ENCODE measurements at places on chromosomes 1 and 21.
A peak's percentile ranks its signal among the peaks of the same experiment; 100 is the strongest.

- DNase-seq = peak; percentile 74
These were observed 1.9 kb upstream of the ZFYVE9 start for GRCh38 chr1:52139817-52140540.

- no peak for DNase-seq
These were observed 48.9 kb downstream of the YARS1 start for GRCh38 chr1:32768110-32768850.

- no peak for DNase-seq
These were observed 4.3 kb upstream of the TTC22 start for GRCh38 chr1:54805466-54805865.

DNA sequence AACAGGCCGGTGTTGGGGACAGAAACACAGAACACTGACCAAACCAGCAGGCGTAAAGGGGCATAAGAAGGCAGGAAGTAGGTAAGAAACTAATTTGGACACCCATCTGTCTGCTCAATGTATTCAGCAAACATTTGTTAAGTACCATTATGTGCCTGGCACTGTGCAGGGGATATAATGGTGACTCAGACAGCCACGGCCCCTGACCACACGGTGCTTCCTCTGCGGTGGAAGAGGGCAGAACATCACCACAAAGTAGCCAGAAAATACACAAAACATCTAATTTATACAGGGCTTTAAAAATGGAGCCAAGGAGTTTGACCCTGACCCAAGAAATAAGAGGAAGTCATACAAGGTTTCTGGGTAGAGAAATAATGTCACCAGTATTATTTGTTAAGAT is 12.9 kb downstream of the DNAJC11 start:
- DNase-seq = no peak

- DNase-seq = peak; percentile 51
These were observed 669 bp downstream of the XPR1 start for GRCh38 chr1:180632326-180633056.

GRCh38 chr1:163178628-163179027 is 24.1 kb downstream of the RGS5 start:
- no peak for DNase-seq

DNA sequence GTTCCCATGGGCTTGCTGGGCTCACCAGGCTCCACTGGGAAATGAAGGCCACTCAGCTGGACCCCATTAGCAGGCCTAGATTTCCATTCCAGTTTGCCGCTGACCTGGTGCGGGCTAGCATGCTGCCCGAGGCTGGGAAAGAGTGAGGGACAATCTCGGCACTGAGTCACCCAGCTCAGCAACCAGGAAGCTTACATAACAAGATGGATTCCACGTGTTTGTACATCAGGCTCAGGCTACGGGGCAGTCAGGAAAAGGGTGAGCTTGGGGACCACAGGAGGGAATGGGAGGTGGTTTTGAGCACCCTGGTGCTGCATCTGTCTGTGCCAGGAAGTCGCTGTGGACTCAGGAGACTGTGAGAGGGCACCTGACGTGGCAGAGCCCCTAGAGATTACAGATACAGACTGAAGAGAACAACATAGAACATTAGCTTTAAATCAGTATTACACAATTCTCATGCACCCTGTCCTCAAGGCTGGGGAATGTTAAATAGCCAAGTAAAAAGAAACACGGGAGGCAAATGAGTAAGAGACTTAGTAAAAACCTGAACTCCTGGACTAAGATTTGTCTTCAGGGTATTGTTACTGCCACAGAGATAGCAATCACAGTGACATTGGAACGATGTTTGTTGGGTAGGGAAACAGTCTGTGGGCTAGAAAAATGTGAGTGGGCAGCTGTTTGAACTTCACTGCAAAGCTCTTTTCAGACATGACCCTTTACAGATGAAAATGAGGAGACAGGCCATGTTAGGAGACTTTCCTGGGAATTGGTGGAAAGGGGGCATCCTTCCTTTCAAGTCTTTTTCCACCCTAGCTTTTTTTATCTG is 51.1 kb downstream of the GLUL start:
- DNase-seq = no peak

GRCh38 chr1:201371276-201371675 is 6.2 kb downstream of the TNNT2 start:
- no peak for DNase-seq

DNA sequence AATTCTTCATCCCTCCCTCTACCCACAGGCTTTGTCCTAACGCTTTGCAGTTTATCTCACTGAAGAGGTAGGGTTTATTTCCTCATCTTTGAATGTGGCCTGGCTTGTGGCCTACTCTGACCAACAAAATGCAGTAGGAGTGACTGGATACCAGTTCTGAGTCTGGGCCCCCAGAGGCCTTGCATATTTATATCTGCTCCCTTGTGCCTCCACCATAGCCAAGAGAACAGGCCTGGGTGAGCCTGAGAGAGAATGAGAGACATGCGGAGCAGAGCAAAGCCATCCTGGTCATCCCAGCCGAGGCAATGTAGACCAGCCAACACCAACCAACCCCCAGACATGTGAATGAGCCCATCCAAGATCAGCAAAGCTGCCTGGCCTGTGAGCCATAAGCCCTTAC is 30.3 kb downstream of the SMIM12 start:
- DNase-seq = no peak

GRCh38 chr1:17594690-17595601 is 55.4 kb downstream of the ARHGEF10L start:
- DNase-seq = no peak

DNA sequence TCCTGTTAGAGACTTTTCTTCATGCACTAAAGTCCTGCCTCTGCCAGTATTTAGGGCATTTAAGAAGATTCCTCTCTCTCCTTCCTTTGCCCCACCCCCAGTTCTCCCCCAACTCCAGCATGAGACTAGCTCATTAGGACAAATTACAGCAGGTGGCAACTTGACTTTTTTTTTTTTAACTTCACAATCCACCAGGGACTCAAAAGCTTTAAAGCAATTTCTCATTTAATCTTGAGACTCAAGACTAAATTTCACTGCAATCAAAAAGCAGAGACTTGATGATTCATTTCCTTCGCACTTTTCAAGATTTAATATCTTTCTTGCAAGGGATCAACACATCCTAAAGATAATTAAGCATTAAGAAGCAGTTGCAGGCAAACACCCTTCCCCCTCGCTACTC is 74.9 kb downstream of the WLS start:
- no peak for DNase-seq

GRCh38 chr1:40532844-40533424 is 1.5 kb downstream of the ZNF684 start:
- DNase-seq = peak; percentile 85

GRCh38 chr1:68344208-68344607 is 105.5 kb downstream of the RPE65 start:
- DNase-seq = no peak

DNA sequence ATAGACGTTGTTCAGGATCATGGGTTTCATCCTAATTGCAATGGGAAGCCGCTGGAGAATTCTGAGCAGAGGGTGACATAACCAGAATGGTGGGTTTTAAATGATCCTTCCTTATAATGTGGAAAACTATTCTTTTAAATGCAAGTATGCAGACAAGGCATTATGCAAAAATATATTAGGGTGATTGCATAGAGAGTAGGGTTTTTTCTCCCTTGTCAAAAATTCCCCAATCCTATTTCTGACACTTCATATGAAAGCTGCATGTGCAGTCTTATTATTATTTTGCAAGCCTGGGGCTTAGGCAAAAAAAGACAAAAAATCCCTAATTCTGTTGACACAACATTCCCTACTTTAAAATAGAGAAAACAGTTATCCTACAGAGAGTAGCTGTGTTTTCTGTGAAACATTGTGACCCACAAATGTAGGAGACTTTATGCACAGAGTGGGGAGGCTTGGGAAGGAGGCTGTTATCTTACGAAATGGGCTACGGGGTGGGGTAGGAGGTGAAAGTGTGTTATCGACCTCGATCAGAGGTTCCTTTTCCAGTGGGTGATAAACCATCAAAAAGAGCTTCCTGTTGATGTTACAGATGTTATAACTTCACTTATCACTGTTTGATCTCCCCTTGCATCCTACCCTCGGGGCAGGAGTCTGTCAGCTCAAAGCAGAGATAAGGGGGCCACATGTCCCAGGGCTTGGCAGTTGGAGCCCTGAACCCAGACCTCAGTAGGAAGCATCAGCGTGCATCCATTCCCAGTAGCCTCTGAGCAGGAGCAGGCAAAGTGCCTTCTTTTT is 27.2 kb downstream of the RHEX start:
- DNase-seq = no peak

- DNase-seq = no peak
These were observed 618 bp downstream of the JAM2 start for GRCh38 chr21:25639551-25640201.

DNA sequence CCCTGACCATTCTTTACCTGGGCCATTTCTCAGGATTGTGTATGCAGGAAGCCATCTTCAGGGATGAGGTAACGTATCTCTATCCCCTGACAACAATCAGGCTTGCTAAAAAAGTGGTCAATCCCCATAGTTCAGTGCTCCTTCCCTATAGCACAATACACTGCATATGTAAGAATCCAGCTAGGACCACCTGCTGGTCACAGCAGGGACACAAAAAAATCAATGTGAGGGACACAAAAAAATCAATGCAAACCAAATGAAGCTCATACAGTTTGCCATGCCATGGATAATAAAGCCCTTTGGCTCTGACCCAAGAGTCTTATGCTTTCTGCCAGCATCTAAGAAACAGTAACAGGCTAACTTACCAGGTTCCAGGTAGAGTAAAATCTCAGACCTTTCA is 16.3 kb downstream of the ACBD6 start:
- no peak for DNase-seq

DNA sequence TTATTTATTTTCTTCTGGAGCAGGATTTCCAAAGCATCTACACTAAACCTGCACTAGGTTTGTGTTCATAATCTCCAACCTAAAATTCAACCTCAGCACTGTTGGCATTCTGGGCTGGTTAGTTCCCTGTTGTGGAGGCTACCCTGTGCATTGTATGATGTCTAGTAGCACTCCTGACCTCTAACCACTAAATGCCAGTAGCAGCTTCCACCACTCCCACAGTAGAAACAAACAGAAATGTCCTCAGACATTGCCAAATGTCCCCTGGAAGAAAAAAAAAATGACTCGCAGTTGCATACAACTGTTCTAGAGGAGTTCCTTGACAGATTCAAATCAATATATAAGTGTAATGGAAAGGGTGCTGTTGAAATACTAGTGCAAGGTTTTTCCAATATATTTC is 18.9 kb downstream of the GRIK1 start:
- DNase-seq = no peak

DNA sequence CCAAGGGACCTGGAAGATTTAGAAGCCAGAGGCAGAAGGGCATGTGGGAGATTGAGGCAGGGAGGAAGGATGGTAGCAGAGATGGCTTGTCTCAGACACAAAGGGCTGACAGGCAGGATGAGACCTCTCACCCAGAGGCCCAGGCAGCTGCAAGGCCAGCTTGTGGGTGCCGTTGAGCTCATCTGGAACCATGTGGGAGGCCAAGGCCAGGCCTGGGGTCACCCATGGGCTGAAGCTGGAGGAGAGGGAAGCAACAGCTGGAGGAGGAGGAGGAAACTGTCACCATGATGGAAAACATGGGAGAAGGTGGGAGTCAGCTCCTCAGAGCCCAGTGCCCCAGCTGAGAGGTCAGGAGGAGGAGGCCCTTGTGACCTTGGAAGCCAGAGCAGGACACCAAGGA is 6.4 kb downstream of the CRABP2 start:
- DNase-seq = no peak

- DNase-seq = peak; percentile 52
These were observed 11.9 kb downstream of the PACC1 start for GRCh38 chr1:212402666-212403321.

DNA sequence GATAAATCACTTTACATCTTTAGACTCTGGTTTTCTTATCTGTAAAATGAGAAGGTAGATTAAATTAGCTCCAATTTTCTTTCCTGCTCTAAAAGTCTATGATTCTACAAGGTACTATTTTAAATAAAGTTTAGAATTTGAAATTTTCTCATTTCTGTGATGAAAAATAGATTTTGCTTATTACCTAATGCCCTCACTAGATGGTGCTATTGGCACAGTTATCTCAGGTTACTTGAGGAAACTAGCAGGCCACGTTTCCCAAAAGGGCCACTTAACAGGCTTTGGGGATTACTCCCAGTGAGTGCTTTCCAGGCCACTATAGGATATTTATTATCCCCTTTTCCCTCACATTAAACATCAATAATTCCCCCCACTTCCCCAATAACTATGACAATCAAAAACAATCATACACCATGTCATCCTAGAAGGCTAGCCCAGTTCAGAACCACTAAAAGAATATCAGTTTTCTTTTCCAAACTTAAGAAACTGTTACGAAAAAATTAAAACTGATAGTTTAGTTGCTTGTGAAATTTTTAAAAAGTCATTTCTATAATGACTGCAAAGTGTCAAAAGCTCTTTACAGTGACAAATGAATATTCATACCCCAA is 30.6 kb downstream of the OMA1 start:
- DNase-seq = peak; percentile 87

DNA sequence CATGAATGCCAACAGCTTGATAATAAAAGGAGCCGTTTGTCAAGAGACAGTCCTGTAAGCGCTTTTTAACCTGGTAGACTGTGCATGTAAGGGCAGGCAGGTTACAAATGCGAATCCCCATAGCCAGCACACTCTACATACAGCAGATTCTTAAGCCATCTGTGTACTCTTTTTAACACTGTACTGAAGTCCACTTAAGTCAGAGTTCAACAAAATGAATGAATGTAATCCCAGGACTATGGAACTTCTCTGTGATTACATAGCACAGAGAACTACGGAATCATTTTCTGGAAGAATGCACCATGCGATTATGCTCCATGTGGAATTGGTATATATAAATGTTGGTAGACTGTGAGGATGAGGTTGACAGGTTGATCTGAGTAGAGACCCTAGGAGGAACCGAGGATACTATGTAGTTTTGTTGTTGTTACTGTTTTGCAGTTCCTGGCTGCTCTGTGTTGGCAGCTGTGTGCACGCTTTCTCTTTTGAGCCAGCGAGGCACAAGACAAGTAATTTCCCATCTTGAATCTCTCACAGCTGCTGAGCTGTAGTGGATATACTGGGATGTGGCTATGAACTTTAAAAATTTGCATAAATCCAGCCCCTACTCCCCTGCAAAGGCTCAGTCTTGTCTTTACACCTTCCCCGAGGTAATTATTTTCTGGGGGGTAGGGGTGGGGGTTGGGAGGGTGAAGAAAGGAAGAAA is 21.9 kb downstream of the LRRC8D start:
- DNase-seq = peak; percentile 60

DNA sequence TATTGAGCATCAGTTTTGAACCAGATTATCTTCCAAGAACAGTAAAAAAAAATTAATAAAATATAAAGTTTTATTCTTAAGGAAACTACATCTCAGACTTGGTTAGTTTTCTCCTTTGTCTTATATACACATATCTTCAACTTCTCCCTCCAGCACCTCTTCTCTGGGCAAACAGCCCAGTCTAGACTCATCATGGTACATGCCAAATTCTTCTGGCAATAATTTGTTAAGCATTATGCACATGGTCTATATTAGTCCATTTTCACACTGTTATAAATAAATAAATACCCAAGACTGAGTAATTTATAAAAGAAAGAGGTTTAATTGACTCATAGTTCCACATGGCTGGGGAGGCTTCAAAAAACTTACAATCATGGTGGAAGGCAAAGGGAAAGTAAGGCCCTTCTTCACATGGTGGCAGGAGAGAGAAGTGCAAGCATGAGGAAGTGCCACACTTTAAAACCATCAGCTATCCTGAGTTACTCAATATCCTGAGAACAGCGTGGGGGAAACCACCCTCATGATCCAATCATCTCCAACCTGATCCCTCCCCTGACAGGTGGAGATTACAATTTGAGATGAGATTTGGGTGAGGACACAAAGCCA is 108.7 kb upstream of the RNPC3 start:
- no peak for DNase-seq
